NCI-H2081 (cell line): ENCODE measurements at places on chromosomes 5 and 9.

- DNase-seq, result no peak
Observed at GRCh38 chr9:80417211-80417773, 845.5 kb downstream of the TLE4 start.

DNA sequence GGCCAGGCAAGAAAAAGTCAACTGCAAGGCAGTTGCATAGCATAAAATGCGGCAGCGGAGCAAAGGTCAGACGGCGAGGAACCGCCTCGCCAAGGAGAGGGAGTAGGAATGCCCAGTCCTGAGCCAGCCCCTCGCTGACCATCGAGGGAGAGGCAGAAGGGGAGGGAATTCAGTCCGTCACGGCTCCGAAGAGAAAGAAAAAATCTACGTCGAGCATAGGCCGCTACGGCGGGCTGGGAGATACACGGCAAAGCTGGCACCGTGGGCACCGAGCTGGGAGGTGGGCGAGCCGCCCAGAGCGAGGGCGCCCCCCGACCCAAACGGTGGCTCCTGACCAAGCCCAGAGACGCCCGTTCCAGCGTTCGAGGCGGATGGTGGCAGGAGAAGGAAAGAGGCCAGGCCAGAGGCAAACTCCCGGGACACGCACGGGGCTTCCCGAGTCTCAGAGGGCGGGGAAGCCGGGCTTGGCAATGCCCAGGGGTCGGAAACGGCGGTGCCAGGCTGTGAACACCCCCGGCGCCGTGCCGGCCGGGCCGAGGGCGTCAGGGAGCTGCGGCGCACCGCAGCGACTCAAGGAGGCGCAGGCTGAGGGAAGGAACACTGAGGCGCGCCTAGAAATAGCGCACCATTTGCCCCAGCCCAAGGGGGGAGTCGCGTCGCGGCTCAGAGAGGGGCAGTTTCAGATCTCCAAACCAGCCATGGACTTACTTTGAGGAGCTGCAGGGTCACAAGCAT, 518 bp downstream of the SPRY4 start:
- no peak for DNase-seq

DNA sequence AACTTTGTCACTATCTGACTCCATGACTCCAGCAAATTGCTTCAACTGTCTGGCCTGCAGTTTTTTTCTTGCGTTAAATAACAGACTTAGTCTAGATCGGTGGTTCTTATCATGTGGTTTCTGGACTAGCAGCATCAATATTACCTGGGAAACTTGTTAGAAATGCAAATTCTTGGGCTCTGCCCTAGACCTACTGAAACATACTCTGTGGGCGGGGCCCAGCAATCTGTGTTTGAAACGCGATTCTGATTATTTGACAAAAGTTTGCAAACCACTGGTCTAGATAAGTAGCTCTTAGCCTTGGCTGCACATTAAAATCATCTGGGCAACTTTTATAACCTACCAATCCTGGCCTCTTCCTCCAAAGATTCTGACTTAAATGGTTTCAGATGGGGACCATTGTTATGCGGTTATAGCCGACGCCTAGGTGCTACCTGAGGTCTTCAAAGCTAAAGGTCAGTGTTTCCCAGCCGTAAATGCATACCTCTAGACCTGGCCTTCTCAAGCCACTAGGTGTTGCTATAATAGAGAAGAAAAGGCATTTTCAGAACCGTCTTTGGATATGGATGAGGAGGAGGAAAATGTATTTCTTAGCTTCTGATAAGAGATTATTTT, 74.0 kb downstream of the C9orf85 start:
- DNase-seq, result no peak

DNA sequence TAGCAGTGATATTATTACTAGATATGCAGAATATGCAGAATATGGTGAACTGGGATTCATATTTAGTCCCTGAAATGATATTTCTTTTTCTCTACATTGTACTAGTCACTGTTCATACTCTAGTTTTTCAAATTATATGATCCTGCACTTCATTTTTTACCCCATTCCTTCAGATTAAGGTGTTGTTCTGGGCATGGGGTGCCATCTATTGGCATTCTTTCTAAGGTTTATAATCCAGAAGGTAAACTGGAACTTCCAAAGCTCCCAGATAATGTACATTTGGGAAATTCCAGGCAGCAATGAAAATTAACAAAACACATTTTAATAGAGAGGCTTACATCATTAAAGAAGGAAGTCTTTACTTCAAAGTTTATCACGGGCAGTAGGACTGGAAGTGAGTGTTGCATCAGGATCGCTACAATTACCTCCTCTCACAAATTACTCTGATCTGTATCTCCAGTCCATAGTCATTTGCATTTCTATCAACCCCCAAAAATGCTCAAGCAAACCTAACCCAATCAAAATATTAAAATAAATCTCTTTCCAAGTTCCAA, 12.5 kb downstream of the RFX3 start:
- no peak for DNase-seq

DNA sequence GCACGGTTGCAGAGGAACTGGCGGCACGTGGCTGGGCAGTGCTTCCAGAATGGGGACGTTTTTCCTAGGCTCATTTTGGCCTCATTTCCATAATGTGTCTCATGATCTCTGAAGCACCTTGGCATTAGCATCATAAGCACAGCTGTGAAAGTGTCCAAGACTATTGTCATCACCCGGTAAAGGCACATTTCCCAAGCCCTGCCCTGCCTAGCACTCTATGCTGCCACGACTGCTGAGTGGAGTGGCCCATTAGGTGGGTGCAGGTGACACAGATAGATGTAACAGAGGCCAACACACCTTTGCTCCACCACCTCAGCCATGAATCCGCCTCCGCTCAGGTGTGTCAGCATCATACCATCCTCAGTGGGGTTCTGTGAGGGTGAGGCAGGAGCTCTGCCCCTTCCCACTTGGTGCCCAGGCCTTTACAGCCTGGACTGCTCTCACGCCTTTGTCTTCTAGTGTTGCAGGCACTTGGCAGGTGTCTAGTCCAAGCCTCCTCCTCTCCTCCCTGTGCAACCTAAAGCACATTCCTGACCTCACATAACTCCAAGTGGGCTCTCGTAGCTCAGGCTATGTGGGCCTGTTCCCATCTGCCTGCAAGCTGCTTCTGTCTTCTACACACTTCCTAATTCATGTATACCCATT, 213.0 kb downstream of the FSTL4 start:
- DNase-seq, result no peak

DNA sequence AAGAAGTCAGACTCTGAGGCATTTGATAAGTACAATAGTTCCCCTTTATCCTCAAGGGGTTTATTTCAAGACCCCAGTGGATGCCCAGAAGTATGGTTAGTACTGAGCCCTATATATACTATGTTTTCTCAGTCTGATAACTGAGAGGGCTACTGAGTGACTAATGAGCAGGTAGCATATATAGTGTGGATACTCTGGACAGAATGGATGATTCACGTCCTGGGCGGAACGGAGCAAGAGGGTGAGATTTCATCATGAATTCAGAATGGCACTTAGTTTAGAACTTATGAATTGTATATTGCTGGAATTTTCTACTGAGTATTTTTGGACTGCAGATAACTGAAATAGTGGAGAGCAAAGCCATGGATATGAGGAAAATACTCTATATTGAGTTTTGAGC, 457.6 kb downstream of the PLK2 start:
- DNase-seq, result no peak

GRCh38 chr9:93898026-93898425, 57.1 kb downstream of the BARX1 start:
- no peak for DNase-seq

DNA sequence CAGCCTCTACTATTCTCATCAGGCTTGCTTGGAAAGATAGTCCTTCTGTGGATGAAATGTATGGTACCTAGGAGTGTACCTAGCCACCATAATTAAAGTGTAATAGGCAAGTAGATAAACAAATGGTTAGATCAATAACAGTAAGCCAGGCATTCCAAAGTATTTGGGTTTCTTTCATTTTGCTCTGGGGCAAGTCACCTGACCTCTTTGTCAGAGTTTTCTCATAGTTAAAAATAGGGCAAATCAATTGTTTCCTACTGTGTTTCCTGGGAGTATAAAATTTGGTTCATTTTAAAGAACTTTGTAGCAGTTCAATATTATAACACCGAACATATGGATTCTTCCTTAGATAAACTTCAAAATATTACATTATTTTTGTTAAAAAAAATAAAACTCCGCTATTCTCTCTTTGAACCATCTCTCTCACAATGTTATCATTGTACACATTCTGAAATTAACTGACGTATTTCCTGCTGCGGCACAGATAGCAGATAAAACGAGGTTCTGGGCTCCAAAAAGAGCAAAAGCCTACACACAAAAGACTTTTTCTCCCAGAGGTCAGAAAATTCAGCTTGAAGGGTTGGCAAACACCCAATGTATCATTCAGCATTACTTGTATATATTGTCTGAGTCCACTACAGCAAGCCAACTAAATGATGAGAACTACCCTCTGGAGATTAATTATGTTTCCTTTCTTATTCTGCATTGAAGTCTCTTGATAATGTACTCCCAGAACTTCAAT, 267.9 kb downstream of the COX7C start:
- DNase-seq, result no peak

DNA sequence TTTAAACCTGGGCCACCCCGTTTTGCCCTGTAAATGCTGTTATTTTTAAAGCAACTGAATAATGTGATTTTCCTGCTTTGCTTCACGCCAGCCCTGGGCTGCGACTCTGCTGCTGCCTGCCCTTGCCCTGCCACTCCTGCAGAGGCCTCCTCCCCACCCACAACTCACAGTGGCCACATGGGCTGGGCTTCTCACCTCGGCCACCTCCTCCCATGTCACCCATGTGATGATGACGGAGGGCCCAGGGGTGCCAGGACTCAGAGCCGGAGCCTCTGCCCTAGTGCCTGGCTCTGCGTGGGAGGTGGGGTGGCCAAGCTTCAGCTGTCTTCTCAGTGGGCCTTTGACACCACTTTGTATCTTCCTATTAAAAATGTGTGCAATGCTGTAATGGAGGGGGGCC, 48.1 kb upstream of the NKD2 start:
- no peak for DNase-seq

DNA sequence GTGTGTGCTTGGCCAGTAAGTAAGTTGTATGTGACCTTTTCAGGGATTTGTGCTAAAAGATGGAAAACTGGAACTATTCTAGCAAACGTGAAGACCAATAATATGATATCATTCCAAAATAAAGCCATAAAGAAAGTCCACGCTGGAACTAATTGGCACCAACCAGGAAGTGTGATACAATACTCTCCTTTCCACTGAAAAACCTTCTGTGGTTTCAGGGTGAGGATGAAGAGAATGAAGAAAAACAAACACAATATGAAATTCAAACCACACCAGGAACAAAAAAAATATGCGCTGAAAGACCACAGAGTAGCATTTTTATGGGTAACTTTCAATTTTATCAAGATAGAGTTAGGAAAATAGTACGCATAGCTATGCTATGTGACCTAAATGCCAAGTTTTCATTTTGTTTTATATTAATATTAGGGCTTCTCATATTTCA, 105.8 kb downstream of the EFNA5 start:
- DNase-seq, result no peak

GRCh38 chr9:136640171-136641111, 22.3 kb upstream of the EGFL7 start:
- no peak for DNase-seq

GRCh38 chr9:1956958-1957357, 58.2 kb upstream of the SMARCA2 start:
- DNase-seq, result no peak

GRCh38 chr5:157504053-157504452, 44.0 kb downstream of the NIPAL4 start:
- no peak for DNase-seq

- no peak for DNase-seq
Observed at GRCh38 chr5:52856564-52856963, 68.8 kb downstream of the ITGA1 start.

DNA sequence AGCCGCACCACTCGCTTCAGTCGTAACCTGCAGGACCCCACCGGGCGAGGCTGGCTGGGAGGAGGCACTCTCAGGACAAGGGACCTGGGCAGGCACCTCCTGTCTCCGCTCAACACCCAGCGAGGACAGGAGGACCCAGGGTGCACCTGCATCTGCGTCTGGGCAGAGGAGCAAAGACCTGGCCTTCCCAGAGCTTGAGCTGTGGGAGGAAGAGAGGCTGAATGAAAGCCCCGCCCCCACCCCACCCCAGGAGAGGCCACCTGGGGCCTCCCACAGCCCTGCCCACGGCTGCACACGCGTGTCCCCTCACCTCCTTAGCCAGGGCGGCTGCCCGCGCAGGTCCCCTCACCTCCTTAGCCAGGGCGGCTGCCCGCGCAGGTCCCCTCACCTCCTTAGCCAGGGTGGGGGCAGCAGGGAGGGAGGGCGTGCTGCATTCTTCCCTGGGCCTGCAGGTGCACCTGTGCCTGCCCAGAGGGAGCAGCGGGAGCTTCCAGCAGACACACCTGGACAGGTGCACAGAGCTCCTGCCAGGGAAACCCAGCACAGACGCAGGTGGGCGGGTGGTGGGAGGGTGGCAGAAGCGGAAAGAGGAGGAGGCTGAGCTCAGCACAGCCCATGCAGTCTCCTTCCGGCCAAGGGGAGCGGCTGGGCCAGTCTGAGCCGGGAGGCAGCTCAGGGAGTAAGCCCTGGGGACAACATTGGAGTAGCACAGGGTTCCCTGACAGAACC, 18.5 kb upstream of the SLC12A7 start:
- peak; percentile 95 for DNase-seq

DNA sequence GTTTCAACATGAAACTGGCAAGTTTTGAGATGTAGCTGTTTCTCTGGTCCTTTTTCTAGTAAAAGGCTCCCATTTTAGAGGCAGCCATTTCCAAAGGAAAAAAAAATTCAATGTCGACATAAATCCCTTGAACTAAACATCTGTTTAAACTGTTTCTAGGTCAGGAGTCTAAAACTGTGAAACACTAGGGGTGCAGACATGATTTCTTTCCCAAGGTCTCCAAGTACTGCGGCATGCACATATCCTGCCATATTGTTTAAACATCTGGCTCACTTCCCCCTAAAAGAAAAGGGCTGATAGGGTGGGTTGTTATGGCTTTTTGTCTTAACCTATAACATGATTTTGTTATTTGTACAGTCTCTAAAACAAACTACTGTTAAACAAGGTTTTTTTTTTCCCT, 51.1 kb downstream of the NFIB start:
- DNase-seq, result no peak

DNA sequence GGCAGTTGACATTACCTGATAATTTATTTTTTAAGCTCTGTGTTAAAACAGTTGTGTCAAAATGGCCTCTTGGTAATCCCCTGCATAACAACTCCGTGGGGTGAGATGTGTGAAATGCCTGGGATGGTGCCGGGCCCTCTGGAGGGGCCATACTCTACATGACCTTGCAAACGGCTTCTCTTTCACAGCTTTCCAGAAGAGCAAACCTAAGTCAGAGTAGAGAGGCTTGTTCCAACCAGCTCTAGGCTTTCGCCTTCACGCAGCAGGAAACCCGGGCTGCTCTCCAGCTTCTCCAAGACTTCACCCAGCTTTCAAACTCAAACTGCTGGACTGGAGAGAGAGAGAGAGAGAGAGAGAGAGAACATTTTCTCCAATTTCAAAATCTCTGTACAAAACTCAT, 120.1 kb downstream of the SNX18 start:
- no peak for DNase-seq

DNA sequence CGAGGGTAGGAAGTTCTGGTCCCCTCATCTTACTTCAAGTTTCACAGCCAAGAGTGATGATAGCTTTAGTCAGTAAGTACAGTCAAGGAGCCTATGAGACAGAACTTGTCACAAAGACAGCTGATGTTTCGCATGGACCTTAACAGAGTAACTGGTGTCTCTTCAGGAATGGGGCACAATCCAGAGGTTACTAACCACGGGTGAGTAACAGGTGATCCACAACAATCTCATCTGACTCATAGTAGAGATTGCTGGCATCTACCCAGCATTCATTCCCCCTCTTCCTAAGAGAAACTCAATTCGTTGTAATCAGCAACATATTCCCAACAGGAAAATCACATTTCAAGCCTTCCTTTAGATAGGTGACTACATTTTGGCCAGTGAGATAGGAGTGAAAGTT, 126.7 kb downstream of the SNX18 start:
- DNase-seq, result no peak
